ENCODE measurements at places on chromosomes 4 and X.
A peak's percentile ranks its signal among the peaks of the same experiment; 100 is the strongest.

GRCh38 chr4:25446611-25447010 lies 69.5 kb downstream of the ANAPC4 start:
- no peak for DNase-seq

GRCh38 chrX:85992811-85993229 lies 54.5 kb downstream of the CHM start:
- peak; percentile 19 for DNase-seq

- DNase-seq: peak; percentile 10
Observed at GRCh38 chr4:122715221-122715620, 17.3 kb upstream of the BBS12 start.

DNA sequence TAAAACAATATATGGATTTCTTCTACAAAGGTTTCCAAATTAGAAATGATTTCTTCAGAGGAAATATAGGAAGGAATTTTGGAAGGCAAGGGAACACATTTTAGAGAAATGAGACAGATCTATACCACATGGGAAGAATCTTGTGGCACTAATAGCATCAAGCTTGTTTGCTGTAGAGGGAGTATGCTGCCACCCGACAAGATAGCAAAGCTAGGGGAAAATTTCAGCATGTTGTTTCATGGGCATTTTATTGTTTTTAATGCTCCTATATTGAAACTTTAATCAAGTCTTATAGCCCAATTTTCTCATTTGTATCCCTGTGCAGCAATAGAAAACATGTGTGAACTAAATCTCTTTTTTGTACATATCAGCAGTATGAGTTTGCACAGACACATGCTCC lies 551.7 kb upstream of the INTU start:
- no peak for DNase-seq

DNA sequence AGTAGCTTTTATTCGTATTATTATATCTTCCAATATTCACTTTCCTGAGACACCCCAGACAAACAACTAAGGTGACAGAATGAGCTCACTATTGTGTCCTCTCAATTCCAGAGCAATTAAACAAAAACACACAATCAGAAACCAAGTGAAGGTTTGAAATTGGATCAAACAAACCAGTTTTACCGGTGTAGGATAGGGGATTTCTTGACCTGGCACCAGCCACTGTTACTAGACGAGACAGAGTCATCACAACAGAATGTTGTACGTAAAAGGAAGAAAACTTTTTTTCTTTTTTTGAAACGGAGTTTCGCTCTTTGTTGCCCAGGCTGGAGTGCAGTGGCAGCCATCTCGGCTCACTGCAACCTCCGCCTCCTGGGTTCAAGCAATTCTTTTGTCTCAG lies 43.7 kb downstream of the LDOC1 start:
- DNase-seq: no peak

DNA sequence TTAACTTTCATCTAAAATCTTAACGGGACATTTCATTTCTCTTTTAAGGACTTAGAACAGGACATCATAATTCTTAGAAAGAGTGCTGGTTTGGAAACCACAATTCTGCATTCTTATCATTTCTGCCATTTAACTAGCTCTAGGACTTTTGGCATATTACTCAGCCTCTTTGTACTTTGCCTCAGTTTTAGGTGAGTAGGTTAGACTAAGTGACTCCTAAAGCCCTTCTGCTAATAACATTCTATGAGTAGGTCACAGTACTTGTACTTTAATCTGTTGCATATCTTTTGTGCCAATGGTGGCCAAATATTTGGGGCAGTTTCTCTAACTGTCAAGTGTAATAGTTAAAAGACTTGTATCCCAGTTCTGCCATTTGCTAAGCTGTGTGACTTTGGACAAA lies 115.4 kb upstream of the NUDT6 start:
- DNase-seq: peak; percentile 15

DNA sequence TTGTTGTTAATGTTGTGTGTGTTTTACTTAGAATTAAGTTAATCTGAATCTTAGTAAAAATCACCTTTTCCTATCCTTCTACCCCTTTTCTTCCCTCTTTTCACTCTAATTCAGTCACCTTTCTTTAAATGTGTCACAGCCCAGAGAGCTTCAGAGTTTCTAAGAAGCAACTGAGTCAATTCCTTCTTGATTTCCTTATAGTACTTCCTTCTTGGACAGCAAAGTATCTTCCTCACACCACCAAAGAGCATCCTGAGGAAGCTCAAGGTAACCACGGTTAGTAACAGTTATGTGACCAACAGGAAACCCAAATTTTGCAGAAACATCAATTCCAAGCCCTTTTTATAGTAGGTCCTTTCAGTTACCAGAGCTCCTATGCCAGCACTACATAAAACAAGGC lies 243.2 kb upstream of the BMP3 start:
- no peak for DNase-seq

GRCh38 chr4:2860391-2861348 lies 17.0 kb downstream of the ADD1 start:
- DNase-seq: peak; percentile 52

DNA sequence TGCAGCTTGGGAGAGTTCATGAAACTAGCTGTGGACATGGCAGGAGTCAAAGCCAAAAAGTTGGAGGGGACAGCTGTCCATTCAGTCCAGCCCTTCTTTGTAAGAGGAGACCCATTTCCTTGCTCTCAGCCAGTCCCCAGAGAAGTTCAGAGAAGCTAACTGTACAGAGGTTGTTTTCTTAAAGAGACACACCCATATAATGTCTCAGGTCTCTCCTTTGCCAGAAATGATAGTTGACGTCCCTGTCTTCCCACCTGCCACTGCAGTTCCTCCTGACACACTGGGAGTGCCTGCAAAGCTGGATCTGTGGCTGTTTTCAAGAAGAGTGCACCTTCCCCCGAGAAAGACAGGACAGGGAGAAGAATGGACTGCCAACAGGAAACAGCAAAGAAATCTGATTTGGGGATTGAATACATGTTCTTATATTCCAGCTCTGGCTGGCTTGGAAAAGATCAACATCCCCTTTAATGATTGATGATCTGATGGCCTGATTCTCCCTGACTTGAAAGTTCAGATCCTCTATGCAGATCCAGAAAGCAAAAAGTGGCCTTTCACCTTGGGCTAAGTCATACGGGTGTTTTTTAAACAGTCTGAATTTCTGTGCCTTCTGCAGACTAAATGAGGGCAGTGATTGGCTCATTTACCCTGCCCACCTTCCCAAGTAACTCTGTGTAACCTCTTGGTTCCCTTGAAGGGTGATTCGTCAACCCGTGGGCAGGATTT lies 87.2 kb downstream of the MAOA start:
- no peak for DNase-seq

- no peak for DNase-seq
Observed at GRCh38 chrX:31603411-31604120, 531.7 kb upstream of the FTHL17 start.

- no peak for DNase-seq
Observed at GRCh38 chr4:112328734-112329130, 31.6 kb downstream of the ALPK1 start.

DNA sequence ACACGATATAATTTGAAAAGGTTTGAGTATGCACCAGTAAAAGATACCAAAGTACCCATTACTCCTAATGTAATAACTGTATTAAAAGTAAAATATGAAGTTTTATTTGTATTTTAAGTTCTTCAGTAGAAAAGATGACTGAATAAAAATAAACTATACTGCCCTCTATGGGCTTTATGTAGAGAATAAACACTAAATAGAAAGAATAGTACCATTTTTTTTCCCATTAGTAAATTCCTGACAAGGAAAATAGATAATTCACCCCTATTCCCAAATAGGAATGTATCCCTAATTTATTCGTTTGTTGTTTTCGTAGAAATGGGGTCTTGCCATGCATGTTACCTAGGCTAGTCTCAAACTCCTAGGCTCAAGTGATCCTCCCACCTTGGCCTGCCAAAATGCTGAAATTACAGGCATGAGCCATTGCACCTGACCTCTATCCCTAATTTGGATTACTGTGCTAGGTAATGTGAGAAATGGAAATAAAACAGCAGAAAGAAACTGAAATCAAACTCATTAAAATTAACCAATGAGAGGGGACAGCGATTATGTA lies 73.6 kb upstream of the COX18 start:
- DNase-seq: no peak

DNA sequence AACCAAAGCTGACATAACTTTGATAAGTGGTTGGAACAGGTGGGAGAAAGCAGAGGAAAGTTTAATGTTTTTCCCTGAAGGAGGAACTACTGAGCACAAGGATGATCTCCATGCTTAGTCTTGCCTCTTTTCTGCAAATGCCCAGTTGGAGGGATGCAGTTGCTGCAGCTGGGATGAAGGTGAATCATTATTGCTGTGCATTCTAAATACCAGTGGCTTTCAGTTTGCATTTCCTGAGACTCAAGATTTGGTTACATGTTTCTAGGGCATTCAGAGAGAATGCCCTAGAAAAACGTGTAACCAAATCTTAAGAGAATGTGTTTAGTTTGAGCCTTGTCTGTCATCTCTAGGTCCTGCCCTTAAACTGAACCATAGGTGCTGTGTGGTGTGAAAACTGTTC lies 42.2 kb downstream of the METTL14 start:
- no peak for DNase-seq
